ENCODE measurements at places on chromosomes 7 and 10. TPM values are rescaled to one million over a fixed set of nuclear protein-coding genes. Genes with fewer than 3 reads are reported as not detected.
A peak's percentile ranks its signal among the peaks of the same experiment; 100 is the strongest.

DNA sequence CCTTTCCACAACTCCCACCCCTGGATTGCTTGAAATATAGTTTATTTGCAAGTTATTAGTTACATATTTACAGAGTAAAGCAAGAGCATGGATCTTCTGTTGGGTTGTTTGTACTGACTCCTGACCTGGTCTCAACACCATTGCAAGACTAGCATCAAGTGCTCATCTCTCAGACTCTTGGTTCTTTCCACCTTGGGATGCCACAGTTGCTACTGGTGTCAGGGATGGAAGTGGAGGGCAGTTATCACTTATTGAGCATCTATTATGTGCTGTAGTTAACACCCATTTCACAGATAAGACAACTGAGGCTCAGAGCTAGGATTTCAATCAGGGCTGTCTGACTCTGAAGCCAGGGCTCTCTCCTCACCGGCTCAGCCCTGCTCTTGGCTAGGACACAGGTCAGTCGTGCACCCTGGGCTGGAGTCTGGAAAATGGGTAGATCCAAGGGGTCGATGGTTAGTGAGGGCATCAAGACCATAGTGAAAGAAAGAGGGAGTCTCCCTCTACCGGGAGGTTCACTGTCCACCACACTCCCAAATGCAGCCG is 614 bp upstream of the ADAMTS14 start:
- no peak for DNase-seq

DNA sequence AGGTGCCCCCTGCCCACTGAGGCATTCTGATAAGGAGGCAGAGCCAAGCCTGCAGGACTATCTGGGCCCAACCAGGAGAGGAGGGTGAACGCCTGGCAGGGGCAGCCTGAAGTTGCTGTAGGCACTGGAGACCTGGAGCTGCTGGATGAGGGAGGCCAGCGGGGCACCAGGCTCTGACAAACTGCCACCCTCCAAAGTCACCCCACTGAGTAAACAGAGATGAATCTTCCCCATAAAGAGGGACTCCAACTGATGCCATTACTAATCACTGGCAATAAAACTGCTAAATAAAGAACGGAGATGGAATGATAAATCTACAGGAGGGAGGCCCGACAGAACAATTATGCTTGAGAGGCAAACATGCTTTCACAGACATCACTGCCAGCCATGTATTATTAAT is 44.2 kb downstream of the DRGX start:
- DNase-seq: no peak

- no peak for DNase-seq
These were observed 33.7 kb downstream of the ZMIZ1 start for GRCh38 chr10:79102498-79102874.

GRCh38 chr10:57260175-57260574 is 899.1 kb upstream of the ZWINT start:
- DNase-seq: no peak

GRCh38 chr10:28897617-28898464 is 220.5 kb downstream of the BAMBI start:
- no peak for DNase-seq

DNA sequence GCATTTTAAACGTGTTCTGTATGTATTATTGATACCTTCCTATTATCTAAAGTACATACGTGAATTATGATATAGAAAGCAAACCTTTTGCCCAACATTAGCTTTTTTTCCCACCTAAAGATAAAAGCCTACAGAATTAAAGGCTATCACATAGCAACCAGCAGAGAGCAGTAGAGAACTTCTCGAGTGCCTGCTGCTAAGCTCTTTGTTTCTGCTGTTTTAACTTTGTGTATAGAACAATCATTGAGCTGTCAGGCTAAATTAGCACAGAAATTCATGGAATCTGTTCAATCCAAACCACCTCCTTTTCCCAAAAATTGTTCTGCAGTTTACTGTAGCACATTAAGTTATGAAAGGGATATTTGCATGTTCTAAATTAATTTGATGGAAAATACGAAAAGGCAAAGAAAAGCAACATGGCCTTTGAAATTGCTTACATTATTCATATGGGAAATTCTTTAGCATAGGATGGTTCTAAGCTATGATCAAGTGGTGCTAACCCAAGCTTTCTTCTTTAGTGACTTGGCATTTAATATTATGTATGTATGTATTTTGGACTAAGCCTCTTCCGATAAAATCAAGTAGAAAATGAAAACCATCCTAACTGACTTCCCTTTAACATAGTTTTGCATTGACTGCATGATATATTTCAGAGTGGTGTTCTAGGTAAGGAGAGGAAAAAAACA is 1288.5 kb downstream of the GATA3 start:
- DNase-seq: no peak

DNA sequence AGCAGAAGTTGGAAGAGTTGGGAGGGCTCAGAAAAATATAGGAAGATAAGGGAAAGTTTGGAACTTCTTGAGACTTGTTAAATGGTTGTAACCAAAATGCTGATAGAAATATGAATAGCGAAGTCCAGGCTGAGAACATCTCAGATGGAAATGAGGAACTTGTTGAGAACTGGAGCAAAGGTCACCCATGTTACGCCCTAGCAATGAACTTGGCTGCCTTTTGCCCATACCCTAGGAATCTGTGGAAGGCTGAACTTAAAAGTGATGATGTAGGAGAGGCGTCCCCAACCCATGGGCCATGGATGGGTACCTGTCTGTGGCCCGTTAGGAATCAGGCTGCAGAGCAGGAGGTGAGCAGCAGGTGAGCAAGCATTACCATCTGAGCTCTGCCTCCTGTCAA is 347.8 kb downstream of the ARL4A start:
- DNase-seq: no peak

- no peak for DNase-seq
These were observed 107.0 kb downstream of the WDR37 start for GRCh38 chr10:1163204-1163660.

- DNase-seq: no peak
These were observed 18.8 kb upstream of the ABCB5 start for GRCh38 chr7:20596653-20597052.

- no peak for DNase-seq
These were observed 83.4 kb upstream of the PPP1R9A start for GRCh38 chr7:94823947-94824346.

DNA sequence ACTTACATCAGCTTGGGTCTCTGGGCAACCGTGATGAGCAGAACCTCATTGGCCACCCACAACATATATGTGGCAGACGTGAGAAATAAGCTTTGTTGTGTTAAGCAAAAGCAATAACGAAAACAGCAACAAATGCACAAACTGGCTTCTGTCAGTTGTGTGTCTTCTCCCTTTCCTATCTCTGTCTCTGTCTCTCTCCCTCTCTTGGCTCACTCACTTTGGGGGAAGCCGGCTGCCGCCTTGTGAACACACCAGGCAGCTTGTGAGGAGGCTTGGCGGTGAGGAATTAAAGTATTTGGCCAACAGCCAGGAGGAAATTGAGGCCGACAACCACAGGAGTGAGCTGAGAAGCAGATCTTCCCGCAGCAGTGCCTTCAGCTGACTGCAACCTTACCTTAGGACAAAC is 21.9 kb upstream of the CDCA7L start:
- DNase-seq: no peak

GRCh38 chr7:108430664-108431063 is 25.6 kb downstream of the NRCAM start:
- no peak for DNase-seq

DNA sequence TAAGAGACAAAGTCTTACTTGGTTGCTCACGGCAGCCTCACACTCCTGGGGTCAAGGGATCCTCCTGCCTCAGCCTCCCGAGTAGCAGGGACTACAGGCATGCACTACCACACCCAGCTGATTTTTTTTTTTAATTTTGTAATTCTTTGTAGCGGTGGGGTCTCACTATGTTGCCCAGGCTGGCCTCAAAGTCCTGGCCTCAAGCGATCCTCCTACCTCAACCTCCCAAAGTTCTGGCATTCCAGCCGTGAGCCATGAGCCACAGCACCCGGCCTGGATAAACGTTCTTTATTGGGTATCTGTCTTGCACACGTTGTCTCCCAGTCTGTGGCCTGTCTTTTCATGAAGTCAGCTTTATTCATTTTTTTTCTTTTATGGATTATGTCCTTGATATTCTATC is 636.1 kb upstream of the FOXK1 start:
- no peak for DNase-seq

- DNase-seq: peak; percentile 85
These were observed 33.9 kb downstream of the KAZALD1 start for GRCh38 chr10:101095550-101096213.

CHST3 gene
- total RNA-seq: 0.83 TPM

AKR1C8 gene
- total RNA-seq: not detected

LRGUK gene
- 0.81 TPM for total RNA-seq

AQP1 gene
- total RNA-seq: not detected

PRF1 gene
- total RNA-seq: 2.6 TPM

SUN3 gene
- not detected for total RNA-seq

NPY gene
- not detected for total RNA-seq

RPEL1 gene
- total RNA-seq: not detected

LIPN gene
- not detected for total RNA-seq
